ENCODE measurements at places on chromosomes 12 and 14.
A peak's percentile ranks its signal among the peaks of the same experiment; 100 is the strongest.

GRCh38 chr12:78226763-78227162 lies 396.1 kb downstream of the NAV3 start:
- no peak for DNase-seq

DNA sequence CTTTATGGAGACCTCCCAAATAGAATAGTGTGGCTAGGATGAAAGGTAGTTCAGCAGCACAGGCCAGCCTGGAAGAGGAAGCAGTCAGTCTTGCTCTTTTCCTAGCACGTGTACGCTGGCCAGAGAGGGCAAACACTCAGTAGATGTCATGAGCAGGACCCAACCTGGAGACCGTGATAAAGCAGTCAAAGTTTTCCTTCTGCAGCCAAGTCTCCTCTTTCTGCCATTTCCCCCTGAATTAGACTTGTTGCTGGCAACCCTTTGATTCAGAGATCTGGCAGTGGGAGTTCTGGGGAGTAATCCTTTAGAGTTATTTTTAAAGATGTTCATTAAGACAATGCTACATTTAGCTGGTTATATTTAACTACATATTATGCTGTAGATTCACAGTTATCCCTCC lies 183.7 kb downstream of the EXOC5 start:
- DNase-seq = no peak

DNA sequence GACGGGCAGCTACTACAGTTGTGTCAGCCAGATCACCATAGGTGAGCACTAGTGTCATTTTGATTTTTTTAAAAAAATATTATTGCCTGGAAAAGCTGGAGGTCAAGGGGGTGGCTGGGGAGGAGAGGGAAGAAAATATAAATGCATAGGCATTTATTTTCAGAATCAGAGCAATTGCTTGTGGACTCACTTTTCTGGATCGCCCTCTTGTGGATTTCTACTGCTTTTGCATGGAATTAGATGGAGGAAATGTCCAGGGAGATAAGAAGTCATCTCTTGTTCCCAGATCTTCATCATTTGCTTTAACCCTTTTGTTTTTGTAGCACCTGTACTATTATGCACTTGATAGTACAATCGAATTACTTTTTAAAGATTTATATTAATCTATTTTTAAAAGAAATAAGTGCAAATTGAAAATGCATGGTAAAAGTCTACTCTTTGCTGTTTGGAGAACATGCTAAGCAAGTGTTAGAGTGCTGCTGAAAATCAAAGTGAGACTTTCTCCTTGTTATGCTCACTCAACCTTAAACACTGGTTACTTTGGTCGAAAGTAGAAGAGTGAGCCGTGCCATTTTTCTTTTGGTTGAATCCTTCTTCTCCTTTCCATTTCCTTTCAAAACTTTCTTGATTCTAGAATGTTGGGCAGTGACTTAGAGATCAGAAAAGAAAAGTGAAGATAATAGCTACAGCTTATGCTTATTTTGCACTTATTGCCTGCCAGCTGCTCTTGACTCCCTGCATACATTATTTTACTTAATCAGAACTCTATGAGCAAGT lies 60.6 kb upstream of the ANO4 start:
- peak; percentile 38 for DNase-seq

DNA sequence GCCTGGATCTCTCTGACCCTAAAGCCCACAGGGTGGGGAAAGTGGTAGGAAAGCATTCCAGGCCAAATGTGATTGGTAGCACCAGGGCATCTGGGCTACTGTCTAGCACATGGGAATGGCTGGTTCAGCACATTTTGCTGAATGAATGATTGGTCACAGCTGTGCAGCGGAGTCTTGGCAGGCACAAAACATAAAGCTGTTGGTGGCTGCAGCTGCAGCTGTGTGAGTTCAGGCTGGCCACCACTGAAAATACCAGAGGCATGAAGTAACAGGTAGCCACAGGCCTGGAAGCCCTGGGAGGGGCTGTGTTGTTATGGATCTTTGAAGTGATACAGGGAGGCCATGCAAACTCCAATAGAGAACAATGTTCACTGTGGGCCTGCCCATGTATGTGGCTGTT lies 72.7 kb downstream of the MYRFL start:
- no peak for DNase-seq

GRCh38 chr14:101704140-101704539 lies 57.4 kb upstream of the PPP2R5C start:
- no peak for DNase-seq

DNA sequence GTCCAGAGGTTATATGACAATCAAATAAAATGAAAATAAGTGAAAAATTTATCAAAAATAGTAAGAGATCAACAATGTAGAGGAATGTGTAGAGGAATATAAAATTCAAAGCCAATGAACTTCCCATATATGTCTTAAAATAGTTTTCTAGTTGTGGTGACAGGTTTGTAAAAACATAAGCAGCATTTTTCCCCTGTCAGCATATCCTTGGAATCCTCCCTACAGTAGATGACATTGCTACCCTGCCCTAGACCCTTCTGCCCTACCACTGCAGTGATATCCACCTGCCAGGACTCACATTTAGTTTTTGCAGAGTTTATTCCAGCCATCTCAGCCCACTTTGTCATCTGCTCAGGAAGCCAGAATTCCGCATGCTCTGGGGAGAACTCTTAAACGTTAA lies 842.0 kb downstream of the RPS29 start:
- no peak for DNase-seq

DNA sequence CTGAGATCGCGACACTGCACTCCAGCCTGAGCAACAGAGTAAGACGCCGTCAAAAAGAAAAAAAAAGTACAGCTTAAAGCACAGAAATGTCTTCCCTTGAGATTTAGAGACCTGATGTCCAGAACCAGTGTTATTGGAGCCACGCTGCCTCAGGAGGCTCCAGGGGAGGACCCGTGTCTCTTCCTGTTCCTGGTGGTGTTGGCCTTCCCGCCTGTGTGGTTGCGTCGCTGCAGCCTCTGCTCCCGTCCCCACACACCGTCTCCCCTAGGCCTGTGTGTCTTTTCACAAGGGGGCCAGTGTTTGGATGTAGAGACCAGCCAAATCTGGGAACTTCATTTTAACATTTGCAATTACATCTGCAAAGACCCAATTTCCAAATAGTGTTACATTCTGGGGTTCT lies 8.6 kb upstream of the FBRSL1 start:
- DNase-seq = no peak

GRCh38 chr12:25876383-25877045 lies 82.0 kb upstream of the RASSF8 start:
- DNase-seq = no peak

DNA sequence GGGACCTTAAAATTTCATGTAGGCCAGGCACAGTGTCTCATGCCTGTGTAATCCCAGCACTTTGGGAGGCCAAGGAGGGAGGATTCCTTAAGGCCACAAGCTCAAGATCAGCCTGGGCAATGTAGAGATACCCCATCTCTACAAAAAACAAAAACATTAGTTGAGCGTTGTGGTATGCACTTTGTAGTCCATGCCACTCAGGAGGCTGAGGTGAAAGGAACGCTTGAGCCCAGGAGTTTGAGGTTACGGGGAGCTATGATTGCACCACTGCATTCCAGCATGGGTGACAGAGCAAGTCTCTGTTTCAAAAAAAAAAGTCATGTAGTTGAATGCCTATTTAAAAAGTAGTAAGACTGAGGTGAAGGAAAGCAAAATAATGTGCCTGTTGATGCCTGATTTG lies 83.5 kb downstream of the TTC6 start:
- DNase-seq = no peak

GRCh38 chr12:6182279-6182898 lies 17.8 kb upstream of the CD9 start:
- no peak for DNase-seq

GRCh38 chr14:64787619-64788018 lies 83.4 kb downstream of the PLEKHG3 start:
- DNase-seq = no peak

DNA sequence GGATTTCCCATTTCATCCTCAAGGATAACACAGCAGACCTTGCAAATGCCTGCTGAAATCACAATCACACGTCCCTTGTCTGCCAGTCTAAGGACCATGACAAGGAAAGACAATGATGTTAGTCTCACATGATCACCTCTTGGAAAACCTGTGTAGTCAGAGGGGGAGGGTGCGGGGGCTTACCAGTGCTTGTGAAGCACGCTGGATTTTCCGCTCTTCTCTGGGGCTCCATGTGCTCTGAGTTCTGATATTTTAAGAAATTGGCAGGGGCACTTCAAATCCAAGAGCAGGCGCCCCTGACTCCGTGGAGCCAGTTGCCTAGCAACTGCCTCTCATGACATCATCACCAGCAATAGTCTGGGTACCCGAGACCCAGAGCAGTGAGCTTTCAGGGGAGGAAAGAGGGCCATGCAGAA lies 200.9 kb upstream of the C14orf180 start:
- no peak for DNase-seq

GRCh38 chr14:93431036-93431670 lies 414 bp downstream of the UNC79 start:
- DNase-seq = peak; percentile 88

GRCh38 chr12:124876171-124876570 lies 12.5 kb upstream of the SCARB1 start:
- DNase-seq = no peak

DNA sequence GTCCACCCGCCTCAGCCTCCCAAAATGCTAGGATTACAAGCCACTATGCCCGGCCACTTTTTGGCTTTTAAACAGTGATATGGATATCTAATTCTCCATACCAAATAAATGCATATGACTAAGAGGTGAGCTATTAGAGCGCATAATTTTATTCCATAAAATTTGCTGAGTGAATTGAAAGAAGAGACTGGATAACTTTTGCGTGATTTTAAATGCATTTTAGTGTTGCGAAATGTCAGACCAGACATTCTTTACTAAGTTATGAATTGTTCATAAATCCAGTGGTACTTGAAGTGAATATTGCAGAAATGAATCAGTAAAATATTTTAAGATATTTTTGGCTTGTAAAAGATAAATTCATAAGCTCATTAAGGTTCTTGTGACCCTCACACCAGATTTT lies 50.9 kb upstream of the DIP2B start:
- no peak for DNase-seq

GRCh38 chr12:31005944-31006361 lies 67.7 kb upstream of the DDX11 start:
- DNase-seq = no peak

DNA sequence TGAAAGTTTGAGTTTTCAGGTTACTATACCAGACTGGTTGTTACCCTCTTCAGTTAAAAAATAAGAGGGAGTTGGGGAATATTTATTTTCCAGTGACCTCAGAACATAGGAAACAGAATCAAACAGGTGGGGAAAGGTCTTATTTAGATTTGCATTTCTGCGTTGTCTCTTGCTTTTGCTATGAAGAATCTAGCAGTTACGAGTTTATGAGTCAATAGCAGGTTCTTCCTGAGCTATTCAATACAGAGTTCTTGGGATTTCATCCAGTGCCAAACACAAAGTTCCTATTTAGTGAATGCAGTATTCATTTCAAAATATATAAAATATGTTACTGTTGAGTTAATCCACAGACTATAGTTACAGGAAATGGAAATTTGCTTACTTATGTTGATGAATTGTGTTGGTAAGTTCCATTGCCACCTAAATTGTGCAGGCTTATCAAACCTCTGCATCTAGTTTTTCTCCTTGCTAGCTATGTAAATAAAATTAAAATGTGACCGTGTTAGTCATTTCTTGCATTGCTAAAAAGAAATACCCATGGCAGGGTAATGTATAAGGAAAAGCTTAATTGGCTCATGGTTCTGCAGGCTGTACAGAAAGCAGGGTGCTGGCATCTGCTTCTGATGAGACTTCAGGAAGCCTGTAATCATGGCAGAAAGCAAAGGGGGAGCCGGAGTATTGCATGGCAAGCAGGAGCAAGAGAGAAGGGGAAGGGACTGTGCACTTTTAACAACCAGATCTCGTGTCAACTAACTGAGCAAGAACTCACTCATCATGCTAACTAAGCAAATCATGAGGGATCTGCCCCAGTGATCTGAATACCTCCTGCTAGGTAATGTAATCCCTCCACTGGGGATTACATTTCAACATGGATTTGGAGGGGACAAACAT lies 110.2 kb downstream of the KTN1 start:
- no peak for DNase-seq

DNA sequence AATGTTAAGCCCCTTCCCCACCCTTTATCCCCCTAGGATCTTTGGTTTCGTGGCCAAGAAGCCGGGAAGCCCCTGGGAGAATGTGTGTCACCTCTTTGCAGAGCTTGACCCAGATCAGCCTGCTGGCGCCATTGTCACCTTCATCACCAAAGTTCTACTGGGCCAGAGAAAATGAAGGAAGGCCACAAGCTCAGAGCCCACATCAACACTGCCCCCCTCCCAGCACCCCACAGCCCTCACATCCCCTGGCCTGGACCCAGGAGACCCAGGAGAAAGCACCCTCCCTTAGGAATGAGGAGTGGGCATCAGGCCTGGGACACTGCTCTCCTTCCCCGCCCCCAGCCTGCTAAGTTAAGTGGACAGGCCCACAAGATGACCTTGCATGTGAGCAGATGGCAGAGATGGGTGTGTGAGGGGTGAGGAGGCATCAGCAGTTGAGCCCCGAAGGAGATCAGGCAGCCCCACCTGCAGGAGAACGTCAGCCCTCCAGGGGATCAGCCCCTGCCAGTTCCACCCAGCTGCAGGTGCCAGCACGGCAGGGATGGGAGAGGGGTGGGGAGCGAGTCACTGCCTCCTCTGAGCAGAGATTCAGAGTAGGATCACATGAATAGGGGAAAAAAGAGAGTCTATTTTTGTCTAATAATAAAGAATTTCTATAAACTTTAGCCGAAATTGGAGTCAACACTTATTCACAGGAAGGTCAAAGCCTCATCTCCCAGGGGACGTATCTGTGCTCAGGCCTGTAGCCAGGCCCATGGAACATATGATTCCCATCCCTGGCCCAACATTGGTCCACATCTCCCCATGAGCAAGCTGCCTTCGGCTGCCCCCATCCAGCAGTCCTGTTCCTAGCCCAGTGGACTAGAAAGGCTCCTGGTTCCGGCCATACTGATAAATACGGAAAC lies 14.1 kb downstream of the TNS2 start:
- DNase-seq = no peak

DNA sequence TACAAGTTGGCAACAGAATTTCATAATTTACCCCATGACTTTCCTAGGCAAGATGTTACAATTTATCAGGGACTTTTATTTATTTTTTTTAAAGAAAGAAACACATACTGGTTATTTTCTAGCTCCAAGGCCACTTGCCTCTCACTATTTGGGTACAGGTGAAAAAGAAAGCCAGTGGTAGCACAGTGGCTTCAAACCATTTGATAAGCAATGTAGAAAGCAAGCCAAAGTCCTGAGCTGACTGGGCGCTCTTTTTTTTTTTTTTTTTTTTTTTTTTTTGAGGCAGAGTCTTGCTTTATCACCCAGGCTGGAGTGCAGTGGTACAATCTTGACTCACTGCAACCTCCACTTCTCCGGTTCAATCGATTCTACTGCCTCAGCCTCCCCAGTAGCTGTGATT lies 73.3 kb downstream of the STXBP6 start:
- DNase-seq = no peak

DNA sequence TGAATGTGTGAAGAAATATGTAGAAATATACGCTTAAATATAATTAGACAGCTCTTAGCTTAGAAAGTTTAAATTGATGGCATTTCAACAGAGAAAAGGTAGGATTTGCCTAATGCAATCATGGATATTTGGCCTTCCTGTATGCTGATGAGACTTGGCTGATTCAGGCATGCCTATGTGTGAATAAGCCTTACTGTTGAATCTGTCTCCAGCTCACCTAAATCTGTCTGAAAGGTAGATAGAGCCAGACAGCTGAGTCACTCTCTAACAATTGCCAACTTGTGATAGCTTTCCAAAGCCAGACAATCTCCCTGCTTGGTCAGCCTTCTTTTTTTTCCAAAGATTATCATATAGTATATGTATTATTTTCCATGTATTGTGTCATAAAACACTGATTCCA lies 92.8 kb upstream of the FLRT2 start:
- no peak for DNase-seq
